ENCODE measurements at places on chromosomes 11 and 22.

DNA sequence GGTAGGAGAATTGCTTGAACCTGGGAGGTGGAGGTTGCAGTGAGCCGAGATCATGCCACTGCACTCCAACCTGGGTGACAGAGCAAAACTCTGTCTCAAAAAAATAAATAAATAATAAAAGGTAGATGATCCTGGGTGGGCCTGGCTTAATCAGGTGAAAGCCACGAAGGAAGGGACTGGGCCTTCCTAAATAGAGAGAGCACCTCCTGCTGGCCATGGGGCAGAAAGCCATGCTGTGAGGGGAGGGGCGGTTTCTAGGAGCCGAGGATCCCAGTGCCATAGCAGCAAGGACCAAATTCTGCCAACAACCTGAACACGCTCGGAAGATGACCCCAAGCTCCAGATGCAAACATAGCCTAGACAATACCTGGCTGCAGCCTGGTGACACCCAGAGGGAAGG lies 24.5 kb upstream of the DGKZ start:
- DNase-seq = no peak

GRCh38 chr22:17109113-17109865 lies 11.9 kb downstream of the TMEM121B start:
- DNase-seq = no peak

GRCh38 chr22:17958166-17958565 lies 66.2 kb downstream of the MICAL3 start:
- no peak for DNase-seq

DNA sequence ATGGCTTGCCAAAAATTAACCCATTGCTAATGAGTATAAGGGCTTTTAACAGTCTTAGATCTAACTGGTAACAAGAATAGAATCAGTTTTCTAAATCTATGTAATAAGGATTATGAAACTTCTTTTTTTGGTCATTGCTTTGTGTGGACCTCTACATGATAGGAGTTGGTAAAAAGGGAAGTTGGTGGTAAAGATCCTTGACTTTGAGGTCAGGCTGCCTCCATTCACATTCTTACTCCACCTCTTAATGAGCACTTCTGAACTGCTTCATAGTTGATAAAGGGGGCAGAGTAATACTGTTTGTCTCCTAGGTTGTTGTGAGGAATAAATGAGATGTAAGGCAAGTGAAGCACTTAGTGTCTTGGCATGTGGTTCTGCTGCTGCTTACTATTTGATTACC lies 10.6 kb downstream of the EIF3M start:
- DNase-seq = no peak

- no peak for DNase-seq
Observed at GRCh38 chr11:114243461-114244372, 52.5 kb upstream of the NNMT start.

DNA sequence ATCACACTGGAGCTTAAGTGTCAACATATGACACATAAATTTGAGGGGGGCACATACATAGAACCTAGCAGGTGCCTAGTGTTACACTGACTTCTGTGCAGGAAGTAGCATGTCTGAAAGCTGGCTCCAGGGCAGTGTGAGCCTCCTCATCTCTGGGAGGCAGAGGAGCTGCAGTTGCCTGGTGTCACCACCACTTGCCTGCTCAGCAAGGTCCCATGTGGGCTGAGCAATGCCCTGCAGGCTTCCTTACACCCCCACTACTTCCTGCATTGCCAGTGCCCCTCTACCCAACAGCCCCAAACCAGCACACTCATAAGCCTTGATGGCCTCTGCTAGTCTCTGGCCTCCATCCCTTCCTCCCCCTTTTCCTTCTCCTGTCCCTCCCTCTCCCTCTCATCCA lies 165.8 kb downstream of the BUD13 start:
- DNase-seq = no peak

DNA sequence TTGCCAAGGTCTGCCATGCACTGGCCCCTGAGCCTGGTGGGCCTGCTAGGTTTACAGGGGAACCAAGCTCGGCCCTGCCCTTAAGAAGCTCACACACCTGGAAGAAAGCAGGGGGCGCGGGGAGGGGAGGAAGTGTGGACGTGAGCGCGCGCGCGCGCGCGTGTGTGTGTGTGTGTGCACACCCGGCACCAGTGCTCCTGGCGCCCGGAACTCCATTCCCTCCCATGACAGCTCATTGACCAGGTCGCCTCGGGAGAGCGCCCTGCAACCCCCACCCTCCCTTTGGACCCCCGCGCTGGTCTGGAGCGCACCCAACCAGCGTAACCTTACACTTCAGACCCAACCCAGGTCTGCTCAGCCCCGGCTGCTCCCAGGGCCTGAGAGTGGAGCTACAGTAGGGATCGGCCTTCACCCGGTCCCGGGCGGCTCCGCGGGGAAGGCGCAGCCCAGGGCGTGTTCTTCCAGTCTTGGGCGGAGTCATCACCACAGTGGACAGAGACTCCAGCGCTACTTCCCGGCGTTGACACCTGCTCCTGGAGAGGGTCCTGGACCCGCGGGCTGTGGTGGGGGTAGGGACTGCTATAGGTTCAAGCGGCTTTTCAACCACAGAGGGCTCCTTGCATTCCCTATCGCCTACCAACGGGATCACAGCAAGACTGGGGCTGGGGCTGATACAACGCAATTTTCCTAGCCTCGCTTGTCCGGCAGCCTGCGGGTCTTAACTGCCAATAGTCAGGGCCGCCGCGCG lies 1.5 kb downstream of the GALNT18 start:
- DNase-seq = no peak

GRCh38 chr11:1194977-1195681 lies 27.7 kb upstream of the MUC5B start:
- no peak for DNase-seq

DNA sequence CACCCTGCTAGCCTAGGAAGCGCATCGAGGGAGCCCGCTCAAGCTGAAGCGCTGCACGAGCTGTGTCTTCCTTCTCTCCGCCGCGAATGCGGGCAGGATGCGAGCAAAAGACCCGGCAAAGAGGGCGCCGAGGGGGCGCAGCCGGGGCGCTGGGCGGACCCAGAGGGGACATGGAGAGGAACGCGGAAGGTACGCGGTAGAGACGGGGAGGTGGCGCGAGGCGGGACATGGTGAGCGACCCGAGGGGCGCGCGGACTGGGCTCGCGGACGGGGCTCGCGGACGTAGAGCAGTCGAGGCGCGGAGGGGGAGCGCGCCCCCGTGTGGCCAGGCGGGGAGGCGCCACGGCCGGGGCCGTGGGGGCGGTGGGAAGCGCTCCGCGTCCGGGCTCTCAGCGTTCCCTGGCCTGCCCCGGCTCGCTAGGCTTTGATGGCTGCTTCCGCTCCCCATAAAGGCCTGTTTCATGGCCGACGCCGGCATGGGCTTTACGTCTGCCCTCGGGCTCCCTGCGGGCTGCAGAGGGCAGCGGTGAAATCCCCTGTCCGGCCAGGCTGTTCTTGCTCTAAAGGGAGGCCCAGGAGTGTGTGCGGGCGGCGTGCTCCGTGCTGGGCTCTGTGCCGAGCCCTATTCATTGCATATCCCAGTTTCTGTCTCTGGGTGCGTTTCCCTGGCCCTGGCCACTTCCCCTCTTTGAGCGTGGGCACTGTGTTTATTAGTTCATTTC lies 31.2 kb upstream of the TRIM29 start:
- no peak for DNase-seq

DNA sequence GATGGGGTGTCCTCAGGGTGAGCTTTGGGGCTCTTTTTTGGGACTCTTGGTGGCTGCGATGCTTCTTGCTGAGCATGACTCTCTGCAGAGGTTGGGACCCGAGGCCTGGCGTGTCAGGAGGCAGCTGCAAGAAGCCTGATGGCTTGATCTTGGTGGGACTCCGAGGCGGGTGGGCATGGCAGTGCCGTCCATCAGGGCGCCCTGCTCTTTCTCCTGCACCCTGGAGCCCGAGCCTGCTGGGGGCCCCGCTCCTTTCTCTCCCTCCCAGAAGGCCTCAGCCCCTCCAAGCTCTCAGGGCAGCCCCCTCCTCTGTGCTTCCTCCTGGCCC lies 432.7 kb downstream of the TBC1D22A start:
- no peak for DNase-seq

DNA sequence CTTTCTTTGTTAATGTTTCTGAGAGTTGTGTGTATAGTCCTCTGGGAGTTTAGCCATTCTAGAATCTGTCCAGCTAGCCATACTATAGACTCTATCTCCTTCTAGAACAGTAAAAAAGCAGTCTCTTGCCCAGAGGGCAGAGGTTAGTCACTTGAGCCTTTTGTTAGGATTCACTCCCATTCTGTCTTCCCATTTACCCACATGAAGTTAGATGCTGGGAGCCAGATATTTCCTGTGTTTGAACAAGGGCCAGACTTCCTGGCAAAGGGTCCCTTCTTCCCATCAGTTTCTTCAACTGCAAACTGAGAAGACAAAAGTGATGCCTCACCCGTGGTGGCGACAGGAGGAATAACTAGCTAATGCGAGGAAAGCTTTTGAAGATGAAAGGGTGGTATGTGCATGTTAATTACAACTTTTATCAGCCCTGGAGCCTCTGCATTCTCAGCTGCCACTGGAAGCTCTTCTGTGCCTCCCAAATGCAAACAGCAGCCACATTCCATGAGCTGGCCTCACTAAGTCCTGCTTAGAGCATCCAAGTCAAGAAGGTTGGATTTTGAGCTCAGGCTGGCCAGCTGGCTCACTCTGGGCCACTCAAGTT lies 12.8 kb downstream of the CD44 start:
- no peak for DNase-seq

DNA sequence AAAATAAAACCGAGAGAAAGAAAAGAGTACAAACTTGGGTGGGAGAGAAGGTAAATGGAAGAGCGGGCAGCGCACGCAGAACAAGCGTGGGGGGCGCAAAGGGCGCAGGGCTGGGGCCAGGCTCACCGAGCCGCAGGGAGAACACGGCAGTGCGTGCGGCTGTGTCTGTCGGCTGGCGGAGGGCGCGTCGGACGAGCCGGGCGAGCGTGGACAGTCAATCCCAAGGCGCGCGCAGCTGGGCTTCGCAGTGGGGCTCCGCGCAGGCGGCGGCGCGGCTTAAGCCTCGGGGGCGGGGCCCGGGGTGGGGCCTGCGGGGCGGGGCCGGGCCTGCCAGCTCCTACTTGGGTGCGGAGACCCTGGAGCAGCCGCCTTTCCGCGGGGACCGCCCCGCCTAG lies at the start of gene UCP2:
UCP2 (minus strand) TSS at position 249 of the 395 bp plus-strand sequence. CDS start 4,465 bp downstream, outside the sequence.
- DNase-seq = no peak

- DNase-seq = no peak
Observed at GRCh38 chr22:23564276-23564675, 15.8 kb downstream of the IGLL1 start.

DNA sequence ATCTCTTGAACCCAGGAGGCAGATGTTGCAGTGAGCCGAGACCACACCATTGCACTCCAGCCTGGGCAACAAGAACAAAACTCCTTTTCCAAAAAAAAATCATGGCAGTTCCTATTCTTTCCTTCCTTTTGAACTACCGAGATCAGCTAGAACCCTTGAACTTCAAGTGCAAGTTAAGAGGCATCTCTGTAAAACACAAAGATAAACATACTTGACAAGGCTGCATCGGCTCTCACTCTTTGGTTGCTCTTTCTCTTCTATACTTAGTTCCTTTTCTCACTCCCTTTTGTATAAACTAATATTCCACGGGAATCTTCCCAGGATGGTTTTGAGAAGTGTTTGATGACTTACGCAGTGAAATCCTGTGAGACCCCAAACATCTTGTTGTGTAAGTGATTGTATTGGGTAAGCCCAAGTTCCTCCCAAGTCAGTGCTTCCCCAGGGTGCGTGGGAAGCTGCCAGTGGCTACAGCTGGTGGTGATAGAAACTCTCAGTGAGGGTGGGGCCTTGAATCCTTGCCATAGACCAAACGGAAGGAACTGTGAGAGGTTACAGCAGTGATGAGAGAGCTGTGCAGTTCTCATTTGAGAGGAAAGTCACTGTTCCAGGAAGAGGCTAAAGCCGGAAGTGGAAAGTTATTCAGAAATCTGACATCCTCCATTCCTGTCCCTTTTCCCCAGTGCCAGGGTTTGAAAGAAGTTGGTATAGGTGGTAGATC lies 24.1 kb upstream of the CDC42EP2 start:
- peak; percentile 93 for DNase-seq

- no peak for DNase-seq
Observed at GRCh38 chr11:85299258-85299942, 327.7 kb downstream of the DLG2 start.

- no peak for DNase-seq
Observed at GRCh38 chr11:59403546-59403945, 22.7 kb downstream of the OR5A2 start.

GRCh38 chr11:2482204-2482603 lies 37.4 kb downstream of the KCNQ1 start:
- DNase-seq = no peak

- DNase-seq = no peak
Observed at GRCh38 chr22:20488946-20489345, 6.6 kb downstream of the KLHL22 start.

DNA sequence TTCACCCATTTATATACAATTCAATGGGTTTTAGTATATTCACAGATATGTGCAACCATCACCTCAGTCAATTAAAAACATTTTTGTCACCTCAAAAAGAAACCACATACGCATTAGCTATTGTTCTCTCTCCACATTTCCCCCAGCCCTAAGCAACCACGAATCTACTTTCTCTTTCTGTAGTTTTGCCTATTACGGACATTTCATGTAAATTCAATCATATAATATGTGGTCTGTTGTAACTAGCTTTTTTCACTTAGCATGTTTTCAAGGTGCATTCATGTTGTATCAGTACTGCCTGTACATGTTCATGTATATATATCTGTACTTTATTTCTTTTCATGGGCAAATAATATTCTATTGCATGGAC lies 104.7 kb upstream of the RRM1 start:
- DNase-seq = no peak

DNA sequence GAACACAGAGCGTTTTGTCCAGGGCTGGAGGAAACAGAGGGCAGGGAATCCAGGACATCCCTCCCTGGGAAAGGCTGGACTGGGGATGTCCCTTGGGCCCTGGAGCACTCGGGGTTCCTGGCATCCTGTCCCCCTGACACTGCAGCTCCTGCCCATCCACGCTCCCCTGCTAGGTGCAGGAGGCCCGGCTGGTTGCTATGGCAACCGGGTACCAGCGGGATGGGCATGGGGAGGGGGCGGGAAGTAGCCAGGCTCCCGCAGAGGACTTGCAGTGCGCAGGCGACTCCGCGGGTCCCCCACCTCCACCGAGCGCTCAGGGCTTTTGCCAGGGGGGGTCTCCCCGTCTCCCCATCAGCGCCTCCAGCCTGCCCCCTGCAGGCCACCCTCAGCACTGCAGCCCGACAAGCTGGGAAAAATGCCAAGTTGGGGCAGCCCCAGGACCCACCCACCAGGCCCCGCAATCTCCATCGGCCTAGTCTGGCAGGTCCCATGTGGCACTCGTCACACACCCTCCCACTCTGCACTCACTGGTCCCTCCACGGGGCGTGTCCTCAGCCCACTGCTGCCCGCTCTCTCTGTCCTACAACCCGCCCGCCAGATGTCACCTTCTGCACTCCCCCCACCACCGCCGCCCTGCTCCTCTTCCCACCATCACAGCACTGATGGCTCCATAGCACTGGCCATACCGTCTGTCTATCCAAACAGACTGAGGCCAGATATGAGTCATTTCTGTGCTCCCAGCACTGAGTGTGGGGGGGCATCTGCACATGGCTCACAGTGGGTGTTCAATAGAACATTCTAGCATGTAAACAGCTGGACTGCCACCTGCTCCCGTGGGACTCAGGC lies 31.5 kb downstream of the KIAA0930 start:
- DNase-seq = no peak
